AG20443 (cell line): ENCODE measurements at places on chromosomes 3 and 15.

DNA sequence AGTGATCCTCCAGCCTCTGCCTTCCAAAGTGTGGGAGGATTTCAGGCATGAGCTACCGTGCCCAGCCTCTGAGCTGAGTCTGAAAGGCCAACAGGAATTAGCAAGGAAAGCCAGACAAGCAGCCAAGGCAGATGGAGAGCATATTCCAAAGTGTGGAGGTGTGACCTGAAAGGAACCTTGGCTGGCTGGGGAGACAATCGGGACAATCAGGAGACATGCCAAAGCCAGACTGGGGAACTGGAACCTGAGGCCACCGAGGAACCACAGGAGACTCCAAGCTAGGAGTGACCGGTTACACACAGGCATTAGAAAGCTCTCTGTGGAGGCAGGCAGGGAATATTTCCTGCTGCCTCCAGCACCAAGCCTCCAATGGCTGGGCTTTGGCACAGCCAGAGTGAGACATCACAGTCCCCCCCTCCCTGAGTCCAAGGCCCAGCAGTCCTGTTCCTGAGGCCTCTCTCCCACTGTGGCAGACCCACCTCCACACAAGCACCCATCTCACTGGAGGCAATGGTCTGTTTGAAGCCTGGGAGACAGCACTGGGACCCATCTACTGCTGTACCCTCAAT, 4.5 kb upstream of the C15orf39 start:
- peak; percentile 27 for DNase-seq

DNA sequence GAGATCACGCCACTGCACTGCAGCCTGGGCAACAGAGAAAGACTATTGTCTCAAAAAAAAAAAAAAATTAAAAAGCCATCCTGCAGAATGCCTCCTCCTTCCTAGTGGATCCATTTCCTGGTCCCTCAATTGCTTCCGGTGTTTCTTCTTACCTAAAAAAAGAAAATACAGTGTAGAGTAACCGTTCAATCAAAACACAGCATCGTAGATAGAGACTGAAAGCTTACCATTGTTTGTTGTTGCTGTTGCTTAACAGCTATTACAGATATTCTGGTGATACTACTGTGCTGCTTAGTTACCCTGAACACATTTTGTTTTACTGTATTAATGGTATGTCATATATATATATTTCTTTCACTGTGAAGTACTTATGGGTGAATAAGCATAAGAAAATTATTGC, 105.5 kb upstream of the LRRFIP2 start:
- no peak for DNase-seq

DNA sequence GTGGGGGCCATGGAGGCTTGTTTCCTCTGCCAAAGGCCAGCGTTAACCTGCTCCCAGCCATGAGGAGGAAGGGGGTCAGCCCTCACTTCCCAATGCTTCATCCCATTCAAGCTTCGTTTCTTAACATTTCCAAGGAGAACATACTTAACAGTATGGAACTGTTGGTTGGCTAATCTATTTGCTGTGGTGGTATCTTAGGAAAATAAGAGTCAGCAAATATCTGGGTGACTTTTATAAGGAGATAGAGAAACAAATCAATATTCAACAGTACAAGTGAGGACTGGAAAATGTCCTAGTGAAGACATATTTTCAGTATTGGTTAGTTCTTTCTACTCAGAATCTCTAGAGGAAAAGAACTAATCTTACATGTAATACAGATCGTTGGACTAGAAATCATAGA, 223.8 kb upstream of the ARRDC4 start:
- no peak for DNase-seq

DNA sequence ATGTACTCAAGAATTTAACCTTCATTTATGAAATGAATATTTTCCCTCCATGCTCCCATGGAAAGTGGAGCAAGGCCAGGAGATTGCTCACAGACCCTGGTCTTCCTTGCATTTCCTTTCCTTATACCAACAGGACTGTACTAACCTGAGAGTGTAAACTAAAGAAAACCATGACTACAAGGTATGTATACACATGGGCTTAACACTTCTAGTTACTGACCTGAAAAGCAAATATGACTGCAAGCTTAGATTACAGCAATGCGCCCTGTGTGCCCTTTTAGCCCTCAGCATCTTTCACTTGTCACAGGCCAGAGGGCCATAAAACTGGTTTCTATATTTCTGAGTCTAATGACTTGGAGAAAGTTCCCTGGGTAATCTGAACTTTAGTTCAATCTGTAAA, 52.1 kb downstream of the NEK10 start:
- DNase-seq: no peak
